ENCODE measurements at places on chromosomes 7 and 10.
A peak's percentile ranks its signal among the peaks of the same experiment; 100 is the strongest.

- DNase-seq, result no peak
Observed at GRCh38 chr10:43061760-43062159, 15.1 kb upstream of the RET start.

GRCh38 chr7:44962483-44963251, 16.1 kb downstream of the MYO1G start:
- peak; percentile 59 for DNase-seq

DNA sequence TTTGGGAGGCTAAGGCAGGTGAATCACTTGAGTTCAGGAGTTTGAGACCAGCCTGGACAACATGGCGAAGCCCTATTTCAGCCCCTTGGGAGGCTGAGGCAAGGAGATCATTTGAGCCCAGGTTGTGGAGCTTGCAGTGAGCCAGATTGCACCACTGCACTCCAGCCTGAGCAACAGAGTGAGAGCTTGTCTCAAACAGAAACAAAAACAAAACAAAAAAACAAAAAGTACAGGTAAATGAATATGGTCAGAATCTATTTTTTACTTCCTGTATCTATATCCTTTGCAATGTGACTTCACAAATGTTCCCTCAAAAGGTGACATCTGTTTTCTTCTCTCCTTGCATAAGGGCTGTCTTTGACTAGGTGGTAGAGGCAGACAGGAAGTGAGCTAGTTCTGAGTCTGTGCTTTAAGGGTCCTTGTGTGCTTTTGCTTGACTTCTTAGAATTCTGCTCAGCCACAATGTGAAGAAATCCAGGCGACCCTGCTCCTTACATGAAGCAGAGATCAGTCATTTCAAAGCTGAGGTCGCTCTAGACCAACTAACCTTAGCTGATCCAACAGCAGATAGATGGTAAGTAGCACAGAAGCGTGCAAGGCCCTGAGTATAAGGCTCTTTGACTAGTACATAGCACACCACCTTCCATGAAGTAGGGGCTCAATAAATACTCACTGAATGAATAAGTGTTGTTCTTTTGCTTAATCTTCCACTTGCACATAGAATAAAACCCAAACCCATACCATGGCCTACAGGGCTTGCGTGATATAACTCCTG, 423.2 kb upstream of the PCDH15 start:
- DNase-seq, result no peak

DNA sequence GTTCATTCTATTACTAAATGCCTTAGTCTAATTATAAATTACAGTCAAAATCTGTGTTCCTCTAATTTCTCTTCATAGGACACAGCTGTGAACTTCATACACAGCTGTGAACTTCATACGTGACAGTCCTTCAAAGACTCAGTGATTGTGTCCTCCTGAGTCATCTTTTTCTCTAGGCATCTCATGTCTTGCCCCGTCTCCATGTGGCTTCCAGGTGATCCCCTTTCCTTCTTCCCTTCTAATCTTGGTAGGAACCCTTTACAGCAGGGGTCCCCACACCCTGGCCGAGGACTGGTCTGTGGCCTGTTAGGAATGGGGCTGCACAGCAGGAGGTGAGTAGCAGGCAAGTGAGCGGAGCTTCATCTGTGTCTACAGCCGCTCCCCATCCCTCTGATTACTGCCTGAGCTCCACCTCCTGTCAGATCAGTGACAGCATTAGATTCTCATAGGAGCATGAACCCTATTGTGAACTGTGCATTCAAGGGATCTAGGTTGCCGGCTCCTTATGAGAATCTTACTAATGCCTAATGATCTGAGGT, 14.0 kb upstream of the EIF5AL1 start:
- DNase-seq, result no peak

- DNase-seq, result no peak
Observed at GRCh38 chr7:138243430-138243829, 167.2 kb downstream of the AKR1D1 start.

DNA sequence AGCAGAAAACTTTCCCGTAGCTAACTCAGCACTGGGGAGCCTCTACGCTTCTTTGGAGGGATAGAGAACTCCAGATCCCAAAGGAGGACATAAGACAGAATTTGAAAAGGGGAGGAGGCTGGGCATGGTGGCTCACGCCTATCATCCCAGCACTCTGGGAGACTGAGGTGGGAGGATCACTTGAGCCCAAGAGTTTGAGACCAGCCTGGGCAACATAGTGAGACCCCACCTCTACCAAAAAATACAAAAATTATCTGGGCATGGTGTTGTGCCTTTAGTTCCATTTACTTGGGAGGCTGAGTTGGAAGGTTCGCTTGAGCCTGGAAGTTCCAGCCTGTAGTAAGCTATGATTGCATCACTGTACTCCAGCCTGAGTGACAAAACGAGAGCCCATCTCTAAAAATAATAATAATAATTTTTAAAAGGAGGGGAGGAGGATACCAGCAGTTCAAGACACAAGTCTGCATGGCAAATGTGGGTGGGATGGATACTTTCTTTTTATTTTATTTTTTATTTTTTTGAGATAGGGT, 165.9 kb upstream of the SH2B2 start:
- no peak for DNase-seq

DNA sequence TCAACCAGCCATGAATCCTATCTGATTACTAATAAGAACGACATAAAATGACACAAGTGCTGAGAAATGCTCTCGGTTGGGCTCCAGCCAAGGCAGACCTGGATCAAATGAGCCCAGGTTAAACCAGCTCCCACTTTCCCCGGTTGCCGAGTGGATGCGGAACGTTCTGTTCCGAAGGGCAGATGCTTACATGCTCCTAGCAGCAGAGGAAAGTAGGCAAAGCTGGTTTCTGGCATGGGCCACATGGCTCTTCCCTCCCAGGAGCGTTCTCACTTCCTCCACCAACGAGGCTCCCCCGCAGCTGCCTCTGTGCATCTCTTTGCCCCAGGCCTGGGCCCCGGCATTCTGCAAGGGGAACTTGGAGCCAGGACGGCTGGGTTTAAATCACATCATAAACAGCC, 61.8 kb upstream of the SDK1 start:
- DNase-seq, result no peak

- no peak for DNase-seq
Observed at GRCh38 chr7:40851001-40851400, 716.2 kb downstream of the SUGCT start.

DNA sequence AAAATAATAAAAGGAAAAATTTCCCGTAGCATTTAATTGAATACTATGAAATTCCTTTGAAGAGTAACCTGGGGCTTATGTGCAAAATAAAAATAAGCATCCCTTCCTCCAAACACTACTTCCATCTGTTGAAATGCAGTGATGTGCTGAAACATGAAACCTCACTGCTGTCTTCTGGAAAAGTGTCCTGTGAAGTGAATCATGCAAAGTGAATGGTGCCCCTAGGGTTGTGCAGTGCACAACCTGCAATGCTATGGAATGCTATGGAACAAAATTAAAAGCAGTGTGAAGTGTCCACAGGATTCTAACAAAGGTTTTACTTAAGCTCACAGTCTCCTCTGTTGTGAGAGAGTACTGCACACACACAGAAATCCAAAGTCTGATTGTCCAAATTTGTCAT, 480.9 kb downstream of the ETV1 start:
- no peak for DNase-seq

DNA sequence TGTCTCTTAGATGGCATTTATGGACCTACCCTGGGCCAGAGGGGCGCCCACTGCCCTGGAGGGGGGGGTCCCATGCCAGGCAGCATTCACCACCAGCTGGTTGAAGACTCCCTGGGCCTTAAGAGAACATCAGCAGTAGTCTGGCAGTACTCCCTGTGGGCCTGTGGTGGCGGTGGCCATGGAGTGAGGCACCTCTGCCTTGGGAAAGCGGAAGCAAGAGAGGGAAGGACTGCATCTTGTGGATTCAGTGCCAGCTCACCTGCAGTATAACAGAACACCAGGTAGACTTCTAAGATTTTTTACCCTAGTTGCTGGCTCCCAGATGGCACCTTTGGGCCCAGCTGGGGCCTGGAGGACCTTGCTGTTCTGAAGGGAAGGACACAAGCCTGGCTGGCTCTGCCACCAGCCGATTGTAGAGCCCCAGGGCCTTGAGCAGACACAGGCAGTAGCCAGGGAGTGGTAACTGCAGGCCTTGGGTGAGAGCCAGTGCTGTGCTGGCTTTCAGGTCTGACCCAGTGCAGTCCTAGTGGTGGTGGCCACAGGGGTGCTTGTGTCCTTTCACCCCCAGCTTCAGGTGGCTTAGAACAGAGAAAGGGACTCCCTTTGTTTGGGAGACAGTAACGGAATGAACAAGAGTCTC, 15.8 kb downstream of the PLAC9 start:
- DNase-seq, result no peak

DNA sequence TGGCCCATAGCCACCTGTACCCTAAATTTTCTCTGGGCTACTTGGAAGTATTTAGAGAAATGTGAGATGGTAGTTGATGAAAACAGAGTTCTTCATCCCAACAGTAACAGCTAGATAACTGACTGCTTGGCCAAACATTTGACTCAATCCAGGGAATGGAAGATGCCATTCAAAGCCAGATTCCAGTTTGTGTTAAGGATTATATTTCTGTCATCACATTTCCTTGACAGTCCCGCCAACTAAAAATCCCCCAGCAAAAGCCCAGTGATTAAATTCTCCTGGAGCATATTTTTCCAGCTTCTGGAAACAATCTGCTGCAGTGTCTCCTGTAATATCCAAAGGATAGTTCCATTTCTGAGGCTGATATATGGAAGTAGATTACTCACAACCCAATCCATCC, 45.4 kb upstream of the PTN start:
- DNase-seq, result no peak

DNA sequence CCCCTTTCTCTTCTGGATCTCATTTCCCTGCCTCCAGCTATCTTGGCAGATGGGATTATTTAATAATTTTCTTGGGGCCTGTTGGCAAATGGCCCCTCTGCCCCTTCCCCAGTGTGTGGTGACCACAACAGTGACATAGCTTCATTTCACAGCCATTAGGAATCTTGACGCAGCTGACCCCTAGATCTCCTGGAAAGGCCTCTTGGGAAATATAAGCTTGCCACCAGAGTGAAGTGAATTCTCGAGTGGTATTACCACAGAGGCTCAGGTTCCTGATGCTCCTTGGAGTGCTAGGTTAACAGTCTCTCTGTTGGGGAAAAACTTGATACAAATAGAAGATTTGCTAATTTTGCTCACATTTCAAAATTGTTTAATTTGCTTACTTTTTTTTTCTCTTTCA, 57.8 kb downstream of the AUTS2 start:
- DNase-seq, result no peak
